HL-60 (cell line): ENCODE measurements at places on chromosomes 3 and 15.

- DNase-seq: no peak
These were observed 108.8 kb downstream of the FAIM start for GRCh38 chr3:138717348-138717747.

GRCh38 chr3:42884324-42884723 lies 8.6 kb upstream of the CYP8B1 start:
- DNase-seq: no peak

- no peak for DNase-seq
These were observed 348.7 kb downstream of the ZIC1 start for GRCh38 chr3:147757866-147758265.

- DNase-seq: no peak
These were observed 155.4 kb downstream of the ADAMTSL3 start for GRCh38 chr15:83809345-83809744.

DNA sequence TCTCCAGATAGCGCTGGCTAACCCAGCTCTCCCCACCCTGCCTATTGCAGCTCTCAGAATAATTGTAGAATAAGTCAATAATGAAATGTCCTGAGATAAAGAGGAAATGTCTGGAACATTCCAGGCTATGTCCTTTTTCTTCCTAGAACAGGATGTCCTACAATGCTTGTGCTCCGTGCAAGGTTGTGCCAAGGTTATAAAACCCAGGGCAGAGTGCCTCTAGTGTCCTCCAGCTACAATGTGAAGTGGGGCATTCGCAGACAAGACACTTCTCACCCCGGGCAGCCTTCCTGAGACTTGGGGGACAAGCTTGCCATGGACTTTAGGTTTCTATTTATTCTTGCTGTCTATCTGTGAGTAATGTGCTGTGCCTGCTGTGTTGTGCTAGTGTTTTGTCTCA lies 900.6 kb downstream of the TUSC7 start:
- DNase-seq: no peak

GRCh38 chr15:97992823-97993222 lies 32.3 kb downstream of the ARRDC4 start:
- DNase-seq: no peak

- DNase-seq: no peak
These were observed 138.9 kb downstream of the EPHB1 start for GRCh38 chr3:134933997-134934396.
